Smooth muscle cell of the brain vasculature (primary cell): ENCODE measurements at places on chromosomes 1 and 21.

DNA sequence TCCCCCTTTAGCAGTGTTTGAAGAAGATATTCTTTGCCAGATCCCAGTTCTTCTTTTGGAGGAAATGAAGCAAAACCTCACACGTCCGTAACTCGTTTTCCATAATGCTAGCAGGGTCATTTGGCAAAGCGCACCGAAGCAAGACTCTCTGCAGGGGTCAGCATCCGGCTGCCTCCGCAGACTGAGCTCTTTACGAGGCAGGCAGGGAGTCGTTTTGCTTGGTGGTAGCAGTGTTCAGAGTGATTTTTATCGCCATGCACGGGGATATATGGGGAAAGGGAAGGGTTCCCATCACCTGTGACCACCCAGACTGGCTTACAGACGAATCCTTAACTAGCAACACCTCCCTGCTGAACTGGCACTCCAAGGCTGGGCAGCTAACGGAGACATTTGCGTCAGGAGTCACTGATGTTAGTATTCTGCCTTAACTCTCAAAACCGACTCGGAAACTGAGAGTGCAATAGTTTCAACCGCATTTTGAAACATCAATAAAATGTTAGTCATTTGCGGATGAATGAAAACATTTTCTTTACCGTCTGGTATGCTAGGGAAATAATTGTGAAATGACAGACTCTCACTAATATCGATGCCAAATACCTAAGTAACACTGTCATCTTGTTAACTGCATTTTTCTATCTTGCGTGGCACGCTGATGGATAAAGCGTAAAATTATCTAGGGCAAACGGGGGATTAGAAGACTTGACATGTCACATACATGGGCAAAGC is 2.2 kb upstream of the NEGR1 start:
- DNase-seq = peak; percentile 43

DNA sequence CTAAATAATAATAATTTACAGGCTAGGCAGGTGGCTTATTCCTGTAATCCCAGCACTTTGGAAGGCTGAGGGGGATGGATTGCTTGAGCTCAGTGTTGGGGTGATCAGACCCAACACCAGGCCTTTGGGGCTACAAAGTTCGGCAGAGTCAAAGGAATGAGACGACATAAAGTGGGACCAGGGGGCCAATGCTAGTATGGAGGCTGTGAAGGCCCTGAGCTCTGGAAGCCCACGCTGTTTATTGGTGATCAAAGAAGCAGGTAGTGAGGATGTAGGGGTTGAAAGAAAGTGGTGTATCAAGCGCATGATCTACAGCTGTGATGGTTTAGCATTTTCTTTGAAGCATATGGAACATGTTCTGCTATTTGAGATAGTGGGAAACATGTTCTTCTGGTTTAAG is 5.6 kb downstream of the BTBD8 start:
- DNase-seq = no peak

DNA sequence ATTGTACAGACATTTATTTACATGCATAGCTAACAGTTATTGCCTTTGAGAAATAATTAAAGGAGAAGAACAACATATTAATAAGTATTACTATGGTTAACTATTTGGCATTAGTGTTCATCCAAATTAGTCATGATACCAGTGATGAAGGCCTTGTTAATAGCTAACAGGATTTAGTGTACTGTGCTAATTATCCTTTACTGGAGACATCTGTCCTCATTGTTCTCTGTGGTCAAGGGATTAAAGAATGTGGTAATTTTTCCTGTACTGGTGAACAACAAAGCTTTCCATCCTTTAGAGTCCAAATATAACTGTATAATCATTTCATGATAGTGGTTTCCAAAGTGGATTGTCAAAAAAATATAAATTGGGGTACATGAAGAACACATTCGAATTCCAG is 103.9 kb downstream of the ADGRL4 start:
- DNase-seq = no peak

DNA sequence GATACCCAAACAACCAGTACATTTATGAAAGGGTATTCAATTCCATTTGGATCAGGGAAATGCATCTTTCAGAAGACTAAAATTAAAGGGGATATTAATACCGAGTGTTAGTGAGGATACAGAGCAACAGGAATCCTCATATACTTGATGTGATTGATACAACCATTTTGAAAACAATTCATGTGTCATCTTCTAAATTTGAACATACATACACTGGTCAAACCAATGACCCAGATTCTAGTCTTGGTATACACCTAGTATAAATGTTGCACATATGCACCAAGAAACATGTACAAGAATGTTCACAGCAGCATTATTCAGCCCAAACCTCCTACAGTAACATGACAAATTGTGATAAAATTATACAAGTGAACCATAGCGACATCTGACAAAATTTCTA is 58.6 kb downstream of the ZNF644 start:
- DNase-seq = no peak

- no peak for DNase-seq
Observed at GRCh38 chr21:33703750-33704606, 61.7 kb downstream of the ITSN1 start.

GRCh38 chr1:9942939-9943788 is at the start of the genes LZIC and NMNAT1:
Gene LZIC (minus strand): TSS chr1:9943391. CDS start chr1:9936619, 6,772 bp downstream.
Gene NMNAT1 (plus strand): TSS chr1:9943475. CDS start chr1:9972074, 28,599 bp downstream.
- peak; percentile 75 for DNase-seq
